ENCODE measurements at places on chromosomes 6 and 20. TPM values are rescaled to one million over a fixed set of nuclear protein-coding genes. Genes with fewer than 3 reads are reported as not detected.

The GPX5 gene
- not detected for total RNA-seq

The DEFB116 gene
- total RNA-seq = not detected

The MRPL14 gene
- total RNA-seq = 38.4 TPM

The NINL gene
- total RNA-seq = 4.8 TPM

- ATAC-seq = no peak
Observed at GRCh38 chr6:145349950-145350510, 385.3 kb downstream of the EPM2A start.

DNA sequence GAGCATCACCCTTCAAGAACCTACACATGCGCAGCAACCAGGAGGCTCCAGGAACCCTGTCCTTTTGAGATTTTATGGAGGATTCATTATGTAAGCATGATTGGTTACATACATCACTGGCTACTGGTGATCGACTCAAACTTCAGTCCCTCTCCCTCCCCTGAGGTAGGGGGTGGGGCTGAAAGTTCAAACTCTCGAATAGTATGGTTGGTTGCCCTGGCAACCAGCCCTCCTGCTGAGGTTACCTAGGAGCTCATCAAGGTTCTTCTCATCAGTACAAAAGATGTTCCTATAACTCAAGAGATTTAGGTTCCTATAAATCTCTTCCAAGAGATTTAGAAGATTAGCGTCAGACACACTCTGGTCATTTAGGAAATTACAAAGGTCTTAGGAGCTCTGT, 21.9 kb upstream of the ZSCAN9 start:
- no peak for ATAC-seq

- ATAC-seq = no peak
Observed at GRCh38 chr6:131597446-131597845, 24.4 kb downstream of the ARG1 start.

DNA sequence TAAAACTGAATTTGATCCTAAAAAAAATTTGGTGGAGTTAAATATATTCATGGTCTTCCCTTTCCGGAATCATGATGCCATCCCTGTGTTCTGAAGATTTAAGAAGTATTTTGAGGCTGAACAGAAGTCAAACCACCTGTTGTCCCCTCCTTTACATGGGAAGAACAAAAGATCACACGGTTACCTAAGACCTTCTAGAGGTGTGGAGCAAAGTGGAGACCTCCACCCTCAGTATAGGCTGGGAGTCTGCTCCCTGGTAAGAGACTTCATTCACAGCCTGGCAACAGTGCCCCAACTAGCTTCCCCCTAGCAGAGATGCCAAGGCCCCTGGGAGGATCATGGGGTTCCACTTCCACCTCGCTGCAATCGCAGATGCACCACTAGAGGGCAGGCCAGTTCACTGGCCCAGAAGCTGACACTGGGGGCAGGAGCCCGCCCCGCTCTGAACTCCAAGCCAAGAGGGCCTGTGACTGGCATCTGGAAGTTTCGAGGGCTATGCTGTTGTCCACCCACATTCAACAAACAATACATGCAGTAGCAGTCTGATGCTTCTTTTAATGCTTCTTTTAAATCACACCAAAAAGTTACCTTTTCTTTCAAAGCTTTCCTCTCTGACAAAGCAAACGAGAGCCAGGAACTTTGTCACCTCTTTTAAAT, 19.5 kb upstream of the UBE2J1 start:
- peak; percentile 77 for ATAC-seq

GRCh38 chr6:129696028-129696418, 14.0 kb downstream of the ARHGAP18 start:
- no peak for ATAC-seq

GRCh38 chr6:168373389-168373788, 53.8 kb upstream of the DACT2 start:
- no peak for ATAC-seq

- ATAC-seq = no peak
Observed at GRCh38 chr6:41716516-41717391, 18.7 kb downstream of the TFEB start.
